ENCODE measurements at places on chromosomes 7 and 10.

- no peak for DNase-seq
Measured at GRCh38 chr7:91263384-91264045, 718 bp upstream of the FZD1 start.

GRCh38 chr10:114030140-114030539 is 13.5 kb upstream of the ADRB1 start:
- DNase-seq, result peak; percentile 65

DNA sequence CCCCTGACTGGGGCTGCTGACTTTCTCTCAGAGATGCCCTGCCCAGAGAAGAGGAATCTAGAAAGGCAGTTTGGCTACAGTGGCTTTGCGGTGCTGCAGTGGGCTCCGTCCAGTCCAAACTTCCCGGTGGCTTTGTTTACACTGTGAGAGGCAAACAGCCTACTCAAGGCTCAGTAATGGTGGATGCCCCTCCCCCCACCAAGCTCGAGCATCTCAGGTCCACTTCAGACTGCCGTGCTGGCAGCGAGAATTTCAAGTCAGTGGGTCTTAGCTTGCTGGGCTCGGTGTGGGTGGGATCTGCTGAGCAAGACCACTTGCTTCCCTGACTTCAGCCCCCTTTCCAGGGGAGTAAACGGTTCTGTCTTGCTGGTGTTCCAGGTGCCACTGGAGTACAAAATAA is 734.5 kb upstream of the LRRN3 start:
- DNase-seq, result no peak

DNA sequence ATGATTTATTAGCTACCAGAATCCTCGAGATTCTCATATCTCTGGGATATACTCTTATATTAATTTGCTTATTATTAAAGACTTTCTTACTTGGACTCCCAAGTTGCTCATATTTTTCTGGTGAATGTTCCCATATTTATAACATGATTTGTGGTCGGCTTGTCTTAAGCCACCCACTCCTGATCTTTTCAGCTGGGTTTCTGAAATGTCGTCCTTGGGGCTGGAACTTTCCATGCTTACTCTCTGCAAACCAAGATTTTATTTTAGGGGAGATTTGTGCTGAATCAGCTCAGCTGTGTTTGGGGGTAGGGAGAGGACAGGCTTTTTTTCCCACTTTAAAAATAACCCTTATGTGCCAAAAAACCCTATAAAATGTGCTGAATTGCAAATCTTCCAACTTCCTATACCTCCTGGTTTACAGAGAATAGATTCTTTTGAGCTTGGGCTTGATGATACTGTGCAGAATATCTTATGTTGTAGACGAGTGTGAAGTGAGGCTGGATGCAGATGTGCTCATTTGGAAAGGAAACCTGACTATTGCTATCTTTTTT is 162.1 kb downstream of the SND1 start:
- no peak for DNase-seq

DNA sequence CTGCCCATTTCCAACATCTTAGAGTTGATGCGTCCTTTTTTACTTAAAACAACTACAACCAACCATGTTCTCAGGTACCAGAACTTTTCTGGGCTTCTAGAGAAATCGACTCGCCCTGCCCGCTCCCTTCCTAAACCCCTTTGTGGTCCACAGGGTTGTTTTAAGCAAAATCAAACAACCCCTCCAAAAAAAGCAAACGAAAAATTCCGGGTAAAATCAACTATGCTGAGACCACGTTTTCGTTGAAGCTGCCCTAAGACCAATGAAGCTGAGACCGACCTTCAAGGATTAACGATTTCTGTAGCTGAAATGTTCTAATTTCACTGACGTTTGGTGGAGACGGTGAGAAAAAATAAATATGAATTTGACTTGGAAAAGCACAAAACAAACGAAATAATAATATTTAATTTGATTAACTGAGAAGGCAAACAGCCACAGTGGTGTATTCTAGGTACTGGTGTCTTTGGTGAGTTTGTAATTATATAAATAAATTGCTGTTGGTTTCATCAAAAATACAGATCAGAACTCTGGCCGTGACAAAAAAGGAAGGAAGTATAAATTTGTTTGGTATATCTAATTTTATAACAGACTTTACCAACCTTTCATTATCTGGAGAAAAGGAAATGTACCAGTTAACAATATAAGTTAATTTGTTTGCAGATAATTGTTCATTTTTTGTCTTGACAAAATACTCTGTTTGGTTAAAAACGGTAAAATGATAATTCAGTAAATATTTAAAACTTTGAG is 4.7 kb upstream of the IGF2BP3 start:
- no peak for DNase-seq

GRCh38 chr10:61028861-61029361 is 84.9 kb upstream of the RHOBTB1 start:
- peak; percentile 81 for DNase-seq

- no peak for DNase-seq
Measured at GRCh38 chr10:105615715-105616365, 974.8 kb downstream of the SORCS3 start.

GRCh38 chr7:100483090-100483721 is 521 bp upstream of the NYAP1 start:
- no peak for DNase-seq

DNA sequence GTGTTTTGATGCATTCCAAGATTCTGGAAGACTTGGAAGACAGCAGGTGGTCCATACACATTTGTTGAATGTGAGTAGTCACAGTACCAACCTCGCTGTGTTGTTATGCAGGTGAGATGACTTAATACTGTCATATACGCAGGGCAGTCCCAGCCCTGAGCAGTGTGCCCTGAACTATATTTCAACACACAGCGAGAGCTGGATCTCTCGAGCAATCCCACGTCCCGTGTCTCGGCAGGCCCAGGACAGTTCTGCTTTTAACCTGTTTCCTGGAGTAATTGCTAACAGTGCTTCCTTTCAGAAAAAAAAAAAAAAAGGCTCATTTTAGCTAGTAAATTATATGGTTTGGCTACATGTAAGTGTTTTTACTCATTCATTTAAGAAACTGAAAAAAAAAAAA is 179.7 kb downstream of the PRKCQ start:
- no peak for DNase-seq

Measured in bronchial epithelial cell (primary cell).